Camera-type eye (tissue), 1 donor: ENCODE measurements at places on chromosomes 7 and 10. TPM values are rescaled to one million over a fixed set of nuclear protein-coding genes. Genes with fewer than 3 reads are reported as not detected.

Gene CHST15
- 17.4 TPM for total RNA-seq

Gene GPR26
- total RNA-seq = 1.4 TPM

Gene SLC13A4
- 0.60 TPM for total RNA-seq

Gene MYO1G
- total RNA-seq = 1.0 TPM

Gene MMD2
- total RNA-seq = 5.7 TPM

Gene NEUROD6
- 0.93 TPM for total RNA-seq

Gene CCDC136
- 60.3 TPM for total RNA-seq

Gene COL1A2
- 6,947 TPM for total RNA-seq

Gene HOGA1
- total RNA-seq = 1.6 TPM

Gene PDIA4
- total RNA-seq = 104 TPM

Gene STN1
- total RNA-seq = 22.4 TPM

Gene FXYD4
- total RNA-seq = not detected

Gene HOXA9
- total RNA-seq = not detected

Gene NEUROG3
- not detected for total RNA-seq

Gene DLG5
- 45.0 TPM for total RNA-seq

Gene DNAH11
- total RNA-seq = 2.7 TPM

Gene CALCR
- 0.38 TPM for total RNA-seq

Gene RNF148
- 4.3 TPM for total RNA-seq

Gene DKK1
- 5.7 TPM for total RNA-seq

Gene RBM17
- 86.9 TPM for total RNA-seq

Gene DDX21
- 40.9 TPM for total RNA-seq

Gene SEMA4G
- 6.6 TPM for total RNA-seq

Gene PRTFDC1
- 29.0 TPM for total RNA-seq

Gene PNLIPRP1
- not detected for total RNA-seq

Gene GDF2
- total RNA-seq = not detected

Gene CNTNAP2
- total RNA-seq = 68.8 TPM

Gene SNX10
- total RNA-seq = 28.5 TPM

Gene KCNH2
- 22.7 TPM for total RNA-seq

Gene ANKRD2
- total RNA-seq = 0.55 TPM

Gene EBF3
- total RNA-seq = 28.6 TPM

Gene TMEM270
- not detected for total RNA-seq
